ENCODE measurements at places on chromosomes 5 and 9. TPM values are rescaled to one million over a fixed set of nuclear protein-coding genes. Genes with fewer than 3 reads are reported as not detected.

Gene CRB2
- total RNA-seq: 36.4 TPM

Gene LHX2
- 47.3 TPM for total RNA-seq

Gene ZNF462
- 85.9 TPM for total RNA-seq

Gene NTRK2
- 70.8 TPM for total RNA-seq

Gene CD180
- 0.49 TPM for total RNA-seq

Gene DBH
- 0.11 TPM for total RNA-seq

Gene GTF3C4
- 28.4 TPM for total RNA-seq
